Liver (tissue), 10 donors: ENCODE measurements at places on chromosomes 12 and 14.

GRCh38 chr12:9843407-9843806 is 16.1 kb downstream of the KLRF1 start:
- no peak for DNase-seq

DNA sequence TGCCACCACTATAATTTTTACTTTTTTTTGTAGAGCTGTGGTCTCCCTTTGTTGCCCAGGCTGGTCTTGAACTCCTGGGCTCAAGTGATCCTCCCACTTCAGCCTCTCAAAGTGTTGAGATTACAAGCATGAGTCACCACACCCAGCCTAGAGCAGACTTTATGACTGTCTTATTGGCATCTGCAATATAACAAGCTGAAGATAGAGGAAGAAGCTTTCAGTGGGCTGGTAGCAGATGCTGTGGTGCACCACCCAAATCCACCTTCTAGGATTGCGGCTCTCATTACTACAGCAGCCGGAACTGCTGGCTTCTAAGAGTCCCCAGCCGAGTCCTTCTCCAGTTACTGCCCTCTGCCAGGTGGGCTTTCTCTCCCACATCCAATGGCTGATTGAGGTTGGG is 7.6 kb upstream of the STK38L start:
- DNase-seq: no peak

DNA sequence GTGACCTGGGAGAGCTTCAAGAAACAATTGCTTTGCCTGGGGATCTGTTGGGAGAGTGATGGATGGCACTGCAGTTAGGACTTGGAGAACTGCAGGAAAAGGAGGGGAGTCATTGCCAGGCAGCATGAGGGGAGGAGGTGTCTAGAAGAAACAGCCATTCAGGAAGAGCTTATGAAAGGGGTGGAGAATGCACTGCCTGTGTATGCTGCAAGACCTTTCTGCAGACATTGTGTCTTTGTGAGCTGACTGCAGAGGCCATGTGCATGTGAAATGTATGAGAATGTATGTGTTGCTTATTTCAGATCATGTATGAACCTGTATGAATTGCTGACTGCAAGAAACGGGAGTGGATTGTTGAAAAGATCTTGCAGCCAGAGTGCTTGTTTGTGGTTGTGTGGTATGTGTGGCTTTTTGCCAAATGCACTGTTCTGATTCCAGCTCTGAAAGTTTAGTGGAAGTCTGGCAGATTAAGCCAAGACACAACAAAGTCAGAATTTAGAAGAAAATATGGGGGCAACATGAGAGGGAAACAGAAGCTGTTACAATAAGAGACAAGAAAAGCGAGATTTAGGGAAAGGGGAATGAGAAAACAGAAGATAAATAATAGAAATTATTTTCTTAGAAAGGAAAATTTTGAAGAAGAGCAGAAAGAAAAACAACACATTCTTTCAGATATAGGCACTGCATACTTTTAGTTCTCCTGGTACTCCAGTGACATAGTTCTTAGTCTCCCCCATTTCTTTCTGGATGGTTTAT is 9.8 kb upstream of the RIMKLB start:
- DNase-seq: no peak

- DNase-seq: no peak
Measured at GRCh38 chr12:113934060-113934814, 31.9 kb downstream of the RBM19 start.
